CD8-positive, alpha-beta T cell (primary cell): ENCODE measurements at places on chromosomes 3 and 15. TPM values are rescaled to one million over a fixed set of nuclear protein-coding genes. Genes with fewer than 3 reads are reported as not detected.

The RBP2 gene
- total RNA-seq = not detected

The PCSK6 gene
- 2.6 TPM for total RNA-seq

The ITGA11 gene
- total RNA-seq = not detected

GRCh38 chr15:32870240-32871033 lies 152.6 kb downstream of the GREM1 start:
- no peak overlapping the region for H3K27ac ChIP-seq
